Naive thymus-derived CD4-positive, alpha-beta T cell (primary cell): ENCODE measurements at places on chromosomes 6 and 20.

- H3K36me3 ChIP-seq = no peaks in the 10 kb centered on the region
- H3K27ac ChIP-seq = no peak overlapping the region
- no peaks in the 10 kb centered on the region for H3K27me3 ChIP-seq
- no peak overlapping the region for H3K4me3 ChIP-seq
- DNase-seq = no peak
Observed at GRCh38 chr6:12947151-12947871, 230.7 kb downstream of the PHACTR1 start.

GRCh38 chr20:21234324-21234723 lies 68.8 kb upstream of the XRN2 start:
- no peak overlapping the region for H3K4me3 ChIP-seq
- DNase-seq = no peak
- no peak overlapping the region for H3K27ac ChIP-seq
- H3K27me3 ChIP-seq = no peaks in the 10 kb centered on the region
- no peaks in the 10 kb centered on the region for H3K4me1 ChIP-seq

DNA sequence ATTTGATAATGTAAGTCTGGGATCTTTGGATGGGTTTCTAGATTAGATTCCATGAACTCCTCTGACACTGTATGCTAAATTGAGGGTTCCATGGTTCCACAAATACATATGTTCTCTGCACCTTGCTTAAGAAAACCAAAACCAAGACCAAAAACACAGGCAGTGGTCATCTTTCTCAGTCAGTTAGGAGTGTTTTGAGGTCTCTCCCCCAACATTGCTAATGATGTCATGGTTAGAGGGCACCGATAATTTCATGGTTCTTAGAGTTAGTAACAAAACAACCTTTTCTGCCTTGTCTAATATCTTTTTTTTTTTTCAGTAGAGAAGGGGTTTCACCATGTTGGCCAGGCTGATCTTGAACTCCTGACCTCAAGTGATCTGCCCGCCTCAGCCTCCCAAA lies 44.5 kb downstream of the ARID1B start:
- H3K4me3 ChIP-seq = no peak overlapping the region
- DNase-seq = no peak
- peaks cover 36% of the 10 kb centered on the region for H3K4me1 ChIP-seq
- H3K27me3 ChIP-seq = no peaks in the 10 kb centered on the region
- no peak overlapping the region for H3K27ac ChIP-seq
- no peaks in the 10 kb centered on the region for H3K36me3 ChIP-seq

DNA sequence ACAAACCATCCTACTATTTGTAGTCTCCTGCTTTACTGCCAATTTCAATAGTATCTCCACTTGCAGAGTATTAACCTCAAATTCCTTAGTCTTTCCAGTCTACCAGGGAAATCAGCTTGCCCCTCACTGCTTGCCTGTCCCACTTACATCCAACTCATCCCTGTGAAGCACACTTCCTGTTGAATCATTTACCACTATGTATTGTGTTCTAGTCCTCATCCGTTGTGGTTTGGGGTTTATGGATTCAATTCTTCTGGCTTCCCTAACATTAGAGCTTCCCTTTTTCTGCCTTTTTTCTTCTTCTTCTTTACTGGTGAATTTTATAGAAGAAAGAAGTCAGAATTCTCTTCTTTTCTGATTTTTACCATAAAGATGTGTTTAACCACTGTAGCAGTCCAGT lies 5.1 kb upstream of the TXLNB start:
- no peaks in the 10 kb centered on the region for H3K27me3 ChIP-seq
- H3K4me3 ChIP-seq = no peak overlapping the region
- DNase-seq = no peak
- H3K27ac ChIP-seq = no peak overlapping the region
- peaks cover 18% of the 10 kb centered on the region for H3K4me1 ChIP-seq

GRCh38 chr6:144660561-144661115 lies 375.5 kb downstream of the UTRN start:
- no peak overlapping the region for H3K4me3 ChIP-seq
- H3K27me3 ChIP-seq = no peaks in the 10 kb centered on the region
- H3K4me1 ChIP-seq = peaks cover 13% of the 10 kb centered on the region
- no peak overlapping the region for H3K27ac ChIP-seq
- DNase-seq = no peak

- H3K4me1 ChIP-seq = no peaks in the 10 kb centered on the region
- H3K27me3 ChIP-seq = no peaks in the 10 kb centered on the region
- H3K27ac ChIP-seq = no peak overlapping the region
- H3K4me3 ChIP-seq = no peak overlapping the region
- no peaks in the 10 kb centered on the region for H3K36me3 ChIP-seq
- peak; percentile 16 for DNase-seq
Observed at GRCh38 chr20:16761305-16761829, 13.2 kb downstream of the OTOR start.

DNA sequence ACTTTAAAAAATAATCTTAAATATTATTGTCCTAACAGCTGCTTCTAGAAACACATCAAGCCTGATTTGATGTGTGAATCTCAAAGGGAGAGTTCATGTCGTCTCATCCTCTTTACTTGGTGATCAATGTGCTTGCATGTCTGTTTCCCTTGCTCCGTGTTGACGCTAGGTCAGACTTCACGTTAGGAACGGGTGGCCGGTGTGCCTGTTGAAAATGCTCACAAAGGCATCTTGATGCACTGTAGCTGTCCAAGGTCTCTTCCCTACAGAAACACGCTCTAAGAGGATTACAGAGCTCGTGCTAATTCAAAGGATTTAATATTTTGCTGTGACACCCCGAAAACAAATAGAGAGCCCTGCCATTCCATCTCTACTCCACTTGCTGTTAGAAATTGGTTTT lies 84.6 kb downstream of the ID4 start:
- H3K27ac ChIP-seq = no peak overlapping the region
- H3K27me3 ChIP-seq = no peaks in the 10 kb centered on the region
- H3K4me1 ChIP-seq = no peaks in the 10 kb centered on the region
- H3K36me3 ChIP-seq = no peaks in the 10 kb centered on the region
- H3K4me3 ChIP-seq = no peak overlapping the region
- DNase-seq = no peak

DNA sequence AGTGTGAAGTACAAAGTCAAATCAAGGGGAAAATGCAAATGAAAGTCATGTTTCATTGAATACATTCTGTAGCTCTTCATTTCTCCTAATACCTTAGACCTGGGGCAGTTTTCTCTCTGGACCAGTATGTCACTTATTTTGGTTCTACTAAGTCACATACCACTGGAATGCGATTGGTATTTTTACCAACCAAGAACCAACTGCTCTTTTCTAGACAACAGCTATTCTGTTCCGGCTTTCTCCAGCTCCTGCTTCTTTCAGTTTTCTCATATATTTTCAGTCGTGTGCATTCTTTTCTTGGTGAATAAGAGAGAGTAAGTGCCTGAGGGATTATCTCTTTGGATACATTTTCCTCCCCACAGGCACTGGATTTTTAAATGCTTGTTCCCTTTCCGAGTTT lies 39.2 kb upstream of the SPACA1 start:
- no peaks in the 10 kb centered on the region for H3K36me3 ChIP-seq
- no peak for DNase-seq
- H3K4me3 ChIP-seq = no peak overlapping the region
- no peaks in the 10 kb centered on the region for H3K27me3 ChIP-seq

GRCh38 chr6:100305209-100305869 lies 159.4 kb downstream of the SIM1 start:
- H3K4me3 ChIP-seq = no peak overlapping the region
- no peaks in the 10 kb centered on the region for H3K36me3 ChIP-seq
- no peaks in the 10 kb centered on the region for H3K27me3 ChIP-seq
- H3K27ac ChIP-seq = no peak overlapping the region
- no peak for DNase-seq

DNA sequence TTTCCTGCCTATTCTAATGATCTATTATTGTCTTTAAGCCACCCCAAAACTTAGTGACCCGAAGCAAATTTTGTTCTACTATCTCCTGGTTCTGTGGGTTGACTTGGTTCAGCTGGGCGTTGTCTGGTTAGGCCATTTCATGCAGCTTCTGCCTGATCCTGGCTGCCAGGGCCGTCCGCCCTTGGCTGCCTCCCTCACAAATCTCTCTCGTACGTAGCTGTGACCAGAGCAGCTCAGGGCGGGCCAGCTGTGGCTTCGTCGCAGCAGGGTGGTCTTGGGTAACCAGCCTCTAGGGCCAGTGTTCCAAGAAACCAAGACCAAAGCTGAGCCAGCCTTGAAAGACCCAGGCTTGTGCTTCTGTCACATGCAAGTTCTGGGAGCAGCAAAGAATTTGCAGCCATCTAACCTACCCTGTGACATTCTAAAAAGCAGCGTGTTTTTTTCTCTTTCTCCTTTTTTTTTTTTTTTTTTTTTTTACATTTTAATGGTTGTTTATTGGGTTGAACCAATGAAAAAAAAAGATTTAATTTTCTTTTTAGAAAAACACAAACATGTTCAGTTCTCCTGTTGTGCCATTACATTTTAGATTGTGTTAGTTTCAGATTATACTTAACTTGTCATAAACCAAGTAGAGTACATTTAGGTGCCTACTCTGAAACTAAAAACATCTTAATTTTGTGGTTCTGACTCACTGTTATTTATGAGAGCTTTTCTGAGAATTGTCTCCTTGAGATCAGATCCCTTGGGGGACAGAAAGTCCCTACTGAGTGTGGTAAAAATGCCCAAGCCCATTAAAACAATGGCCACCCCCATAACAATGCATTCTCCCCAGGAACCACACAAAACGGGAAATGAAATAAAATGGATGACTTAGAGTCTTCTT lies 83.9 kb downstream of the ZDHHC14 start:
- no peak overlapping the region for H3K4me3 ChIP-seq
- no peak for DNase-seq
- no peaks in the 10 kb centered on the region for H3K36me3 ChIP-seq
- H3K27me3 ChIP-seq = no peaks in the 10 kb centered on the region

GRCh38 chr6:5942591-5942990 lies 64.1 kb downstream of the NRN1 start:
- no peak for DNase-seq
- H3K4me1 ChIP-seq = no peaks in the 10 kb centered on the region
- H3K27ac ChIP-seq = no peak overlapping the region
- no peaks in the 10 kb centered on the region for H3K36me3 ChIP-seq
- no peak overlapping the region for H3K4me3 ChIP-seq

DNA sequence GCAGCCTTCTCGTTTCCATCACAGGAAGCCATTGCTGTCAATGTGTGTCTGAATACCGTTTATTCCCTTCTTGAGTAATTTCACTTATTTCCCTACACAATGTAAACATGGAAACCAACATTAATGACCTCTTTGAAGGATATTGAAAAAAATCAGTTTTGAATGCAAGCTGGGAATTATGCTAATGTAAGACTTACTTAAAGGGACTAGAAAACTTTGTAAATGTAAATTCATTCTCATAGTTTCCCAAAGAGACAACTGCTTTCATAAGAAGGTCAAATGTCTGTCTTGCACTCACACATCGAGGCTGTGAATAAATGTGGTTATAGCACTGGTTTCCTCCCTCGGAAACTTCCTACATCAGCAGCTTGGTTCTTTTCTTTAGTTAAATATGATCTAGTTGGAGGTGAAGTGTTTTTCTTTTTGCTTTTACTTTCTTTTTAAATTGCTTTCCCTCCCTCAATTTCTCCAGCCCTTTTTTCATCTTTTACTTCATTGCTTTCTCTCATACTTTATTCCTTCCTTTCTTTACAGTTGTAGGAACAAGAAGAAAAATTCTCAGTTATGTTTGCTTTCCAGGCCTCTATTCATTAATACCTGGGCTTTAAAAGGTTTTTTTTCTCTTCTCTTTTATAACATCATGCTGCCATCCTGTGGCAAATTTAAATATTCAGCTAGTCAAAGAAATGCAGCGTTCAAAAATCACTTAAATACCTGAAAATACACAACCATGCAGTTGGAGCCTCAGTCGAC lies 108.3 kb downstream of the TNFAIP3 start:
- H3K27me3 ChIP-seq = no peaks in the 10 kb centered on the region
- peak overlapping the region; percentile 5 for H3K4me3 ChIP-seq
- peaks cover 41% of the 10 kb centered on the region for H3K4me1 ChIP-seq
- peak; percentile 60 for DNase-seq
- no peaks in the 10 kb centered on the region for H3K36me3 ChIP-seq

DNA sequence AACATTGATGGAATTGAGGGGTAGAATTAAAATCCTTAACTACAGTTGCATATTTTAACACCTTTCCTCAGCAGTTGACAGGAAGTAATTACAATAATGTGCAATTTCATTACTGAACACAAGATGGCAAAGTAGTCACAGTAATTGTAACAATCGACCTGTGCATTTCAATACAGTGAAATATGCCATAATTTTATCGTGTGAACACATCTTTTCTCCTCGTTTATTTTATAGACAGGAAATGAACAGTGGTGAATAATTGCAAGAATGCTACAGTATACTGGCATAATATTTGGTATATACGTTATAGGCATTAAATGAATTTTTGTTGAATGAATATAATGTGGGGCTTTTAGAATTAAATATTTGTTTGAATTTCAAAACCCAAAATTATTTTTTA lies 25.0 kb downstream of the CYB5R4 start:
- no peaks in the 10 kb centered on the region for H3K4me1 ChIP-seq
- H3K4me3 ChIP-seq = no peak overlapping the region
- H3K27me3 ChIP-seq = no peaks in the 10 kb centered on the region
- H3K27ac ChIP-seq = no peak overlapping the region
- peak; percentile 17 for DNase-seq
- no peaks in the 10 kb centered on the region for H3K36me3 ChIP-seq

DNA sequence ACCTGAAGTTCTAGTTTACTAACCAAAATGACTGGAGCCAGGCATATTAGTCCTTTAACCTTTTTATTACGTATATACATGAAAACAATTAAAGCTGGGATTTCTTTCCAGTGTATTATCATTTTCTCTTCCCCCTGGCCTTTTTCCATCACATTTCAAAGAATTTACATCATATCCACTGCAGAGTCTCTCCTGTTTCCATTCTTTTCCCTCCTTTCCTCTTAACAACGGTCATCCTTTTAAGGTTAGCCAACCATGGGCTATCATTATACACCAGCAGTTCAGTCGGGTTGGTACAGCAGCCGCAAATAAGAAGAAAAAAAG lies 104.6 kb downstream of the TFAP2A start:
- DNase-seq = no peak
- H3K27me3 ChIP-seq = no peaks in the 10 kb centered on the region
- H3K27ac ChIP-seq = no peak overlapping the region
- no peaks in the 10 kb centered on the region for H3K36me3 ChIP-seq

GRCh38 chr6:107715550-107716321 lies 108.4 kb downstream of the SCML4 start:
- no peak for DNase-seq
- peaks cover 31% of the 10 kb centered on the region for H3K36me3 ChIP-seq
- peak overlapping the region; percentile 49 for H3K27ac ChIP-seq
- H3K27me3 ChIP-seq = no peaks in the 10 kb centered on the region
- H3K4me3 ChIP-seq = no peak overlapping the region
- peaks cover 46% of the 10 kb centered on the region for H3K4me1 ChIP-seq

- no peaks in the 10 kb centered on the region for H3K27me3 ChIP-seq
- no peak overlapping the region for H3K27ac ChIP-seq
- DNase-seq = peak; percentile 47
Observed at GRCh38 chr6:14046476-14047068, 71.0 kb upstream of the CD83 start.

DNA sequence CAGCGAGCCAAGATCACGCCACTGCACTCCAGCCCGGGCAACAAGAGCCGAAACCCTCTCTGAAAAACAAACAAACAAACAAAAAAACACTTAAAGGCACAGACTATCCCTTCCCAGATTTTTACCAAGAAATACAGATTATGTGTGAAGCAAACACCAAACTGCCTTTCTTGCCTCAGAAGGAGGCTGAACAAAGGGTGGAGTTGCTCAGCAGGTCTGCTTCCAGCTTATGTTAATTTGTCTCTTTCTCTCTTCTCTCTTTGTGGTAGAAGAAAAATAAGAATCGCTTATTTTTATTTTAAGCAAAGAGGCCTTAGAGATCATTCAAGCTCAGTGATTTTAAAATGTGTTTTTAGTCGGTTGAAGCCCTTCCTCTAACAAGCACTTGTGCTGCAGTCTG lies 14.2 kb downstream of the TUBB2A start:
- H3K27ac ChIP-seq = no peak overlapping the region
- no peaks in the 10 kb centered on the region for H3K36me3 ChIP-seq
- H3K4me1 ChIP-seq = no peaks in the 10 kb centered on the region
- H3K27me3 ChIP-seq = no peaks in the 10 kb centered on the region
